HuH-7.5 (cell line): ENCODE measurements at places on chromosomes 2 and 18.

GRCh38 chr2:221792971-221793521 is 220.9 kb upstream of the EPHA4 start:
- no peak for DNase-seq

GRCh38 chr2:46849046-46849715 is 66.4 kb downstream of the MCFD2 start:
- DNase-seq: no peak

DNA sequence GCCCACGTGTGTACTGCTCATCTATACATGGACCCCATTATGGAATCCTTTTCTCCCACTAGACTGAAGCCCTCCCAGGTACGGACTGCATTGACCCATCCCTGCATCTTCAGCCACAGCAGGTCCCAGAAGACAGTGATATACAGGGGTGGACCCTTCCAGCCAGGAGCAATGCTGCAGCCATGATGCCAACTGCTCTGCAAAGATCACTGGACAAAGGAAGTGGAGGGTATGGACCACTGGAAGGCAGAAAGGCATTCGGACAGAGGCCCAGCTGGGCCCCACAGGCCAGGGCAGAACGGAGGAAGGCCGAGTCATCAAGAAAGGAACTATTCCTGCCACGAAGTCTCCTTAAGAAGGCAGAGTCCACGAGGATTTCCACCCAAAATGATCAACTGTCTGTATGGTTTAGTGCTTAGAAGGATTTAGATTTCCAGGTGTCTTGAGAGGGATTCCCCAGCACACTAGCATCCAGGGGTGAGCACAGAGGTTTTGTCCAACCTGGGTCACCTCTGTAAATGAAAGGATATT is 93.4 kb downstream of the TWIST2 start:
- no peak for DNase-seq

DNA sequence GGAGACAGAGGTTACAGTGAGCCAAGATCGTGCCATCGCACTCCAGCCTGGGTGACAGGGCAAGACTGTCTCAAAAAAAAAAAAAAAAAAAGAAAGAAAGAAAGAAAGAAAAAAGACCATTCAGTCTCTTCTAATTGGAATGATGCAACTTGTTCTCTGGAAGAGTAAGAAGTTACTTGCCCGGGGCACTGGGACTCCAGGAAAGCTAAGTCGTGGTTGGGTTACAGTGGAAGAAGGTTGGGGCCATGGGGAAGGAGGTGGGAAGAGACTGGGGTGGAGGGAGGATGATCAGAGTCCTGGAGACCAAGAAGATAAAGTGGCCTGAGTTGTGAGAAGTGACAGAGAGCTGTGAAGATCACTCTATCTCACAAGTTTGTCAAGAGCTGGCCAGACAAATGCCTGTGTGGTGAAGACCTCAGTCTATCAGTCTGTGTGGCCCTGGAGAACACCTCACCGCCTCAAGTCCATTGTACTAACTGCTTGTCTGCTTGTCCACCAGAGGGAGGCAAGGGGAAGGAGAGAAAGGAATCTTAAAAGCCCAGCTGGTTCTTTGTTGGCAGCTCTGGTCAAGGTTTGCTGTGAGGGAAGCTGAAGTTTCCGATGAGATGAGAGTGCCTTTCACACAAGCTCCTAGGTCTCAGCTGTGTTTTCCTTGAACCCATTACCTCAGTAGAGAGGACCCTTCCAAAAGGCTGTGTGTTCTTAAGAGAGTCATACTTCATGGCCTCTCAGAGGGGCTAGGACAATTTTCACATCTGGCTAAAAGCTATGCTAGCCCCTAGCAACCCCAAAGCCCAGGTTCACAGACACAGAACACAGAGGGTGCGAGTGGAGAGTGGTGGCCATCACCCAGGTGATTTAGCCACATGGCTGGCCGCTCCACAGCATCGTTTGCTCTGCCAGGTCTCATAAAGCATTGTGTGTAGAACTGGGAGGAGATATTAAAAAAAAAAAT is 72.0 kb upstream of the TMEM178A start:
- DNase-seq: peak; percentile 23

GRCh38 chr2:23390152-23390551 is 5.2 kb downstream of the KLHL29 start:
- DNase-seq: no peak

- no peak for DNase-seq
Observed at GRCh38 chr2:240947607-240948006, 41.5 kb downstream of the CROCC2 start.

GRCh38 chr2:10720947-10721395 is 459 bp upstream of the ATP6V1C2 start:
- DNase-seq: no peak

- DNase-seq: no peak
Observed at GRCh38 chr2:128325611-128326181, 7.0 kb upstream of the HS6ST1 start.

DNA sequence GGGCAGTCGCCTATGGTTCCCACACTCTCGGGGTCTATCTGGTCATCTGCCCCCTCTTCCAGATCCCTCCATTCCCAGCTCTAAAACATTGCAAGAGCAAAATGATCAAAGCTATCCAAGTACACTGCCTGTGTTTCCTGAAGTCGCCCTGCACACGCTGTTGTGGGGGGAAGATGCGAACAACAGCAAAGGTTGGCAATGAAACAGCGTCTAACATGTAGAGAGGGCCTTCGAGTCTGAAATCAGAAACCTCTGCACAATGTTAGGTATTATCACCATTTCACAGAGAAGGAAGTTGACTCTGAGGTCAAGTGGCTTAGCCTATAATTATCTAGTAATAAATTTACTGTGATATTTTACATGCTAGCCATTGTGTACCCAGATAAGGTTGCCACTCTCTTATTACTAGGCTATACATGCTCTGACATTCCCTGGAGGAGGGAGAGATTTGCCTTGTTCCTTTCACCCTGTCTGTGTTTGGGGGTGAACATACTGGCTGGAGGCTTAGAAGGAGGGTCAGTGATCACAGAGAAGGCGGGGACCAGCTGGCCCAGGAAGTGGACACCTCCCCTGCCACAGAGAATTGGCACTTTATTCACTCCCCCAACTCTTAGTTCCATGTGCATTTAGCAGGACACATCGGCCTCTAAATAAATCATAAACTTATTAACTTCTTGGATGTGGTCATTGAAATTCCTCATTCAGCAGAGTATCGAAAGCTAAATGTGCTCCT is 36.8 kb downstream of the KCTD1 start:
- DNase-seq: no peak

- DNase-seq: no peak
Observed at GRCh38 chr2:139798391-139798790, 1018.2 kb upstream of the NXPH2 start.

GRCh38 chr2:230956827-230957755 is 32.0 kb upstream of the GPR55 start:
- peak; percentile 37 for DNase-seq

- DNase-seq: no peak
Observed at GRCh38 chr18:80088036-80088435, 21.0 kb upstream of the ADNP2 start.

- DNase-seq: no peak
Observed at GRCh38 chr18:26729449-26729848, 136.1 kb downstream of the AQP4 start.

- DNase-seq: no peak
Observed at GRCh38 chr2:151258121-151258520, 3.5 kb downstream of the RBM43 start.

DNA sequence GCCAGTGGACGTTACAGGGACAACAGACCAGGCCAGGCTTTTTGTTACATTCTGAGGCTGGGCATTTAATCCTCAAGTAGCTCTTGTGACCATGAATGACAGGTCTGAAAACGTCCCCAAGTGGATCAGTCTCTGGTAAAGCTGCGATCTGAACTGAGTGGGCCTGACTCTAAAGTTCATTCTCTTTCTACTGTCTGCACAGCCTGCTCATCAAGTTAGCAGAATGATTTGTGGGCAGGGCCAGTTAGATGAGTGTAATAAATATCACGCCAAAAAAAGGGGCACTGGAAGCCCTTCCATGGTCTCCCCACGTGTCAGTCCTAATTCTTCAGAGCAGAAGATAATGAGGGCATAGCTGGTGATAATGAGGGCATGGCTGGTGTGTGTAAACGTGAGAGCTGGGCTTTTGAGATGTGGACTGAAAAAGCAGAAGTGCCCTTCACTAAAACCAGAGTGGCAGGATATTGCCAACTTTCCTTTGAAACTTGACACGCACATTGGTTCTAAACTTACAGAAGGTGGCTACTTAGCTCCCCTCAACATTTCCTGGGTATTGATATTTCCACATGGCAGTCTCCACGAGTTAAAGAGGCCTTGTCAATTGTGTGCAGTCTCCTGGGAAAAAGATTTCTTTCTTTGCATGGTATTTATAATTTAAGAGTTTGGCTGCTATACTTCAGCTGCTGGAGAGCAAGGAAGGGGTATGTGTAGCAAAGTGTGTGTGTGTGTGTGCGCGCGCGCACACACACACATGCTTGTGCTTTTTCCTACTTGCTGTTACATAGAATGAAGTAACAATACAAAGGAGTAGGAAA is 72.7 kb upstream of the LYPD6B start:
- no peak for DNase-seq

- DNase-seq: no peak
Observed at GRCh38 chr2:82793711-82794435, 1665.2 kb downstream of the SUCLG1 start.

- no peak for DNase-seq
Observed at GRCh38 chr2:3741867-3742602, 38.7 kb downstream of the DCDC2C start.

GRCh38 chr2:99085421-99085820 is 56.1 kb upstream of the C2orf15 start:
- no peak for DNase-seq

DNA sequence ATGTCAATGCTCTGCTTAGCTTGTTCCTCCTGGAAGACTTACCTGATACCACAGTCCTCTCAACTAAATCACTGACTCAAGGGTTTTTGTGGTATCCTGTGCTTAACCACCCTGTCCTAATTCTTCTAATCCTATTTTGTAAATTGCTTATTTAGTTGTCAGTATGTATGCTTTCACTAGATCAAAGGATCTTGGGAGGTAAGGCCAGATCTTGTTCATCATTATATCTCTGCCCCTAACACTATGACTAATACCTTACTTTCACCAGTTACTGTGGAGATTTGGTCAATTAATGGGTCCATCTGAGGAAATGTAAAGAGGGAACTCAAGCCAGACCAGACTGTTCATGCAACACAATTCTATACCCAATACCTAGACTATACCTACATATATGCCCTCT is 203.2 kb downstream of the GULP1 start:
- no peak for DNase-seq

DNA sequence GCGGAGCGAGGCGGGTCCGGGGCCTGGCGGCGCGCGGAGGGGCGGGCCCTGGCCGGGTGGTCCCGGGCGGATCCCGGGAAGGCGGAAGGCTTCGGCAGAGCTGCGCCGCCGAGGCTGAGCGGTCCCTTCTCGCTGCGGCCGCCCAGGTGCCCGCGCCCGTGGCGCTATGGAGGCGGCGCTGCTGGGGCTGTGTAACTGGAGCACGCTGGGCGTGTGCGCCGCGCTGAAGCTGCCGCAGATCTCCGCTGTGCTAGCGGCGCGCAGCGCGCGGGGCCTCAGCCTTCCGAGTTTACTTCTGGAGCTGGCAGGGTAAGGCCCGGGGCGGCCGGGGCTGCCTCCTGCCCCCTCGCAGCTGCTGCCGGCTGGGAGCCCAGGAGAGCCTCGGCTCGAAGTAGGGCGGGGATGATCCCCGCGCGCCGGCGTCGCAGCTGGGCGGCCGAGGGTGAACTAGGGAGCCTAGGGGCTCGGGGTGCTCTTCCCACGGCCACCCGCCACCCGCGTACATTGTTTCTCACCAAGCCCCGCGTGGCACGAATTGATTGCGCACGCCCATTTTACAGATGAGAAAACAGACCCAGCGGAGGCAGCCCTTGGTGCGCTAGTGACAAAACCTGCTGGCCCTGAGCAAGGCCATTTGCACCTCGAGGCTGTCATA is at the start of gene SLC66A3:
Gene SLC66A3 (plus strand): TSS at position 87 of the 655 bp plus-strand sequence. CDS start 80 bp downstream, at position 167.
- peak; percentile 90 for DNase-seq

DNA sequence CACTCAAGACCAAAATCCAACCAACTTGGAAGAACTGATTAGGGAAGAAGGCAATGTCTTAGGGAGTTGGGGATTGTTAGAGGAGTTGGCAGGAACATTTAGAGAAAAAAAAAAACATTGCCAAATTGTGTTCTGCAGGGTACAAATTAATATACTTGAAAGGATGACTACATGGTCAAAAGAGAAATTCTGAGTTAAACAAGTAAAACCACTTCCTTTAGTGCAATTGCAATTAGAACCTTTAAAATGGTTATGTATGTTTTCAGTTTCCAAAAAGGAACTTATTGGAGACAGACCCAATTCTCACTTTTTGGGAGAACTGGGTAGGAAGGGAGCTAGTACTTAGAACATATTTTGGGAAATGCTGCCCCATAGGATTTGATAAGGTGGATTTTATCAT is 137.9 kb downstream of the GPD2 start:
- no peak for DNase-seq

DNA sequence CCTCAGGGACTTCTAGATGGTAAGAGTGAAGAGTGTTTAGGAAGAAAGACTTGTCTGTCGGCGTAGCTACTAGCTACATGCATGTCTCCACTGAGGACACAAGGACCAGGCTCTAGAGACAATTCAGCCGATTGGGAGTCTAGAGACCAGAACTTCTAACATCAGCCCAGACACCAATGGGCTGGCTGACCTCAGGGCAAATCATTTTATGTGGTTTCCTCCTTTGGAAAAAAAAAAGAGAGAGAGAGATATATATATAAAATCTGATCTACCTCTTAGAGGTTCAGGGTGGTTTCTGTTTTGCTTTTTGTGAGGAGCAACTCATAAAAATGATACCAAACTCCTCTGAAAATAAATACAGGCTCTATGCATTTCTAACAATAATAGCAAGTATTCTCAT is 212.8 kb downstream of the BCL2 start:
- DNase-seq: no peak

DNA sequence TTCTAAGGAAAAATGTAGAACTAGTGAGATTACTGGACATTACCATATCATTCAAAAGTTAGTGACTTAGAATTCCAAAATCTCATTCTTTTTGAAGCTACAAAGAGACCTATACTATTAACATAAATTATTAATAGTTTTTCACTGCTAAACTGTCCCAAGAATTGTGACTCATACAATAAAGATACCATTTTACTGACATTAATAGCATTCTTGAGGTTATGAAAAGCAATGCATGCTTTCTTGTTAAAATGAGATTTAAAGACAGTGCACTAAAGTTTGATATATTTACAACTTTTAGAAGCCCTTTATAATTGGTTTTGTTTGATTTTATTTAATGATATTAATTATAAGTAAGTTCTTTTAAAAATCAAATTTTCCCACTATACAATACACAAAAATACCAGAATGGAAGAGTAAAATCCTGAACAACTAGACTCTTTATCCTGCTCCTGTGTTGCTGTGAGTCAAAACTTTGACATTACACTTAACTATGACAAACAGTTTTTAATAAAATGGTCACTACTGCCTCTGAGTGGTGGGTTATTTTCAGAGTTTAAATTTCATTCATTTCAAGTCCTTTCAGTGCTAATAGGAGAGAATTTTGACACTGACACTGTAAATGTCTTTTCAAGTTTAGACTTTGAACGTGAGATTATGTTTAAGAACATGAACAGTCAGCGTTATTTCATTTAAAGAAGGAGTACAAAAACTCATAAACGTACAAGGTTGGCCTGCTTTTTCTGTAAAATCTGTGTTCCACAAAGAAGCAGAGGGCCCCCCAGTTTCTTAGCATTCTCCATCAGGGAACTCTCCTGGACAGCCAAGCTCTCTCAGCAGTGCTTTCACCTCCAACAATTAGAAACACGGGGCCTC is 54.5 kb downstream of the FAM124B start:
- DNase-seq: no peak
